ENCODE measurements at places on chromosomes 1 and 21. TPM values are rescaled to one million over a fixed set of nuclear protein-coding genes. Genes with fewer than 3 reads are reported as not detected.

DNA sequence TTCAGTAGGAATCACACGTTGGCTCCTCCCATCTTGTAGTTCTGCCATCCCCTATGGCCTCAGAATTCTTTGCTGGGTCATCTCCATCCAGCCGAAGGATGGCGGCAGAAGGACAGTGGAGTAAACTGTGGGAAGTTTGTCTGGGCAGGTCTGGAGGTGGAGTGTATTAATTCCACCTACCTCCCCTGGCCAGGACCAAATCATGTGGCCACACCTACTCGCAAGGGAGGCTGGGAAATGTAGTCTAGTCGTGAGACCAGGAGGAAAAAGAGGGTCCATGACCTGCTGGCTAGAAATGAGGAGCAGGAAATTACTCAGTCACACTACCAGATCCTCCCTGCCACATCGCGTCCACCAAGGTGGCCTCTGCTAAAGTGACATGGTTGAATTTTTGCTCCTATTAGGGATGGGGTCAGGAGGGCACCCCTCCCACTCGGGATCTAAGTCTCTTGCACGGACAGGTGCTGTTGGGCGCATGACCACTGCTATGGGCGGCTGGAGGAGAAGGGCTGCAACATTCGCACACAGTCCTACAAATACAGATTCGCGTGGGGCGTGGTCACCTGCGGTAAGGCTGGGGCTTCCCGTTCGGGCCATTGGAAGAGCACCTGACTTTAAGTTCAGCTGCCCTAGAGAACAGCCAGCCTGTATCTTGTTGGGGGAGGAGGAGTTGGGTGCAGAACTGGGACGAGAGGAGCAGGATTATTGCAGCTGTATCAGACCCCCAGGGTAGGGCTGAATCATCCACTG, 19.5 kb downstream of the PLA2G5 start:
- no peak overlapping the region for H3K27ac ChIP-seq
- no peaks in the 10 kb centered on the region for H3K27me3 ChIP-seq
- H3K4me1 ChIP-seq, result no peaks in the 10 kb centered on the region

GRCh38 chr1:209063767-209064659, 519.5 kb upstream of the CAMK1G start:
- no peaks in the 10 kb centered on the region for H3K36me3 ChIP-seq
- no peak for DNase-seq
- no peaks in the 10 kb centered on the region for H3K4me1 ChIP-seq
- H3K27me3 ChIP-seq, result no peaks in the 10 kb centered on the region
- H3K4me3 ChIP-seq, result no peak overlapping the region

- no peaks in the 10 kb centered on the region for H3K4me1 ChIP-seq
- no peaks in the 10 kb centered on the region for H3K27me3 ChIP-seq
- peak overlapping the region; percentile 40 for H3K27ac ChIP-seq
- H3K36me3 ChIP-seq, result peaks cover 38% of the 10 kb centered on the region
These were observed 113.1 kb upstream of the BMP8A start for GRCh38 chr1:39378377-39378776.

DNA sequence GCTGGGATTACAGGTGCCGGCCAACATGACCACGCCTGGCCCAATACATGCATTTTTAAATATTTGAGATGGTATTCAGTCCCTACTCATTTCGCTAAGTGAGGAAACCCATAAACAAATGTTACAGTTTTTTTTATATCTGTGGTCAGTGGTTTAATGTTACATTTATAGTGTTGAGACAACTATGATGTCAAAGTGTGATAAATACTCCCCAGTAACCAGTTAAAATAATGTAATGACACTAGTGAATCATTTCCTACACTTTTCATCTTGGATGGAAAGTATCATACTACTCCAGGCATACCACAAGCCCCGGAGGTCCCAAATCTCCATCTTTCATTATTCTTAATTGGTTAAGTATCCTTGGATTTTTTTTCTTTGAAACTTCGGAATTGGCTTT, 87.5 kb upstream of the KIF26B start:
- DNase-seq, result no peak
- no peak overlapping the region for H3K27ac ChIP-seq
- no peaks in the 10 kb centered on the region for H3K36me3 ChIP-seq

- peaks cover 14% of the 10 kb centered on the region for H3K4me1 ChIP-seq
- peak within 1 kb of the TSS; percentile 95 for H3K27ac ChIP-seq
- H3K36me3 ChIP-seq, result no peaks in the 10 kb centered on the region
- no peaks in the 10 kb centered on the region for H3K27me3 ChIP-seq
- peak within 1 kb of the TSS; percentile 86 for H3K4me3 ChIP-seq
These were observed at the start of gene CDKN2C for GRCh38 chr1:50969611-50970508. Gene CDKN2C (plus strand): TSS chr1:50970245. CDS start chr1:50970369, 124 bp downstream.

- no peak overlapping the region for H3K4me3 ChIP-seq
- H3K4me1 ChIP-seq, result no peaks in the 10 kb centered on the region
- no peak for DNase-seq
- H3K27me3 ChIP-seq, result no peaks in the 10 kb centered on the region
- no peak overlapping the region for H3K27ac ChIP-seq
These were observed 29.1 kb downstream of the CHML start for GRCh38 chr1:241611063-241611462.

GRCh38 chr1:12121212-12122003, 45.4 kb upstream of the TNFRSF1B start:
- H3K4me1 ChIP-seq, result peaks cover 7% of the 10 kb centered on the region
- H3K27ac ChIP-seq, result no peak overlapping the region
- DNase-seq, result no peak
- no peaks in the 10 kb centered on the region for H3K36me3 ChIP-seq

- DNase-seq, result no peak
- H3K36me3 ChIP-seq, result no peaks in the 10 kb centered on the region
- no peak overlapping the region for H3K27ac ChIP-seq
- H3K27me3 ChIP-seq, result no peaks in the 10 kb centered on the region
These were observed 67.5 kb downstream of the PLA2G4A start for GRCh38 chr1:186896211-186896610.

DNA sequence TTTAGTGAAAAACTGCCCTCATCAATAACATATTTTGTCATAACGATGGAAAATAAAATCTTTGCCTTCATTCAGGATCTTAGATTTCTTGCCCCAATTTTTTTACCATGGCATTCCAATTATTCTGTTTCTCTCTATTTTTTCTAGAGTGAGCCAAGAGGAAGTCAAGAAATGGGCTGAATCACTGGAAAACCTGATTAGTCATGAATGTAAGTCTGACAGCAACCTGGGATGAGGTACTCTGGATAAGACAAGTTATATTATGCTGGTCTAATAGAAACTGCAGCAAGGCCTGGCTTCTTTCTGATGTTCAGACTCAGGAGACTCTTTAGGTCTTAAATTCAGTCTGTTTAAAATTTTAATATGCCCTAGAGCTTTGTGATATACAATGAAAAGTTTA, 3.5 kb downstream of the RGS4 start:
- no peaks in the 10 kb centered on the region for H3K27me3 ChIP-seq
- peak overlapping the region; percentile 35 for H3K27ac ChIP-seq
- H3K36me3 ChIP-seq, result peaks cover 15% of the 10 kb centered on the region
- DNase-seq, result no peak
- H3K4me3 ChIP-seq, result no peak overlapping the region
- H3K4me1 ChIP-seq, result peaks cover 6% of the 10 kb centered on the region

- H3K4me1 ChIP-seq, result no peaks in the 10 kb centered on the region
- no peak for DNase-seq
- no peak overlapping the region for H3K4me3 ChIP-seq
- H3K27ac ChIP-seq, result no peak overlapping the region
These were observed 68.4 kb downstream of the SCCPDH start for GRCh38 chr1:246792603-246793002.

- H3K36me3 ChIP-seq, result no peaks in the 10 kb centered on the region
- no peaks in the 10 kb centered on the region for H3K4me1 ChIP-seq
- DNase-seq, result no peak
- H3K27me3 ChIP-seq, result no peaks in the 10 kb centered on the region
- H3K4me3 ChIP-seq, result no peak overlapping the region
These were observed 27.4 kb upstream of the GJA9 start for GRCh38 chr1:38908821-38909220.

STK40 gene
- 60.3 TPM for total RNA-seq

LCE1B gene
- total RNA-seq, result not detected

HPCAL4 gene
- total RNA-seq, result 0.35 TPM

DYRK3 gene
- 11.9 TPM for total RNA-seq

DFFA gene
- total RNA-seq, result 14.8 TPM

AUNIP gene
- not detected for total RNA-seq

DIO1 gene
- not detected for total RNA-seq
